ENCODE measurements at places on chromosomes 1 and 21.

DNA sequence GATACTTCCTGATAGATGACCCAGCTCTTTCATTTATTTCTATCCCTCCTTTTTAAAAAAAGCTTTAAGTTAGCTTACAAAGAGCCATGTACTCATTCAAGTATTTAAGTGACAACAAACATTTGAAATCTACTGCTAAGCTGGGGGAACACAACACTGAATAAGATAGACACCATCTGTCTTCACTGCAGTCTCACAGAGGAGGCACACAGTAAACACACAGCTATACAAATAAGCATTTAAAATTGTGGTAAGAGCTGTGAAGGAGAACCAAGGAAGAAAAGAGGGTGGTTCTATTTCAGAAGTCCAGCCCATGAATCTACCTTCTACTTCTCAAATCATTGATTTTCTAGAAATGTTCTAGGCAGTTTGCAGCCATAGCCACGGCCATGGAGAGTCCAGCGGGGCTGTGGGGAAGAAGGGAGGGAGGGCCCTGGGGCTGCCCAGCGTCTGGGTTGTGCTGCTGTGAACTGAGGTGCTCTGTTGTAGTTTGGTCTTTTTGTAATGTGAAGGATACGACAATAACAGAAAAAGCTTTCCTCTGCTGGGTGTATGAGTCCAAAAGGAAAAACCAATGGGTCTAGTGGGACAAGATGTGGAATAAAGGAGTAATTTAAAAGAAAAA, 28.2 kb downstream of the PRDM2 start:
- DNase-seq = no peak

- DNase-seq = no peak
Observed at GRCh38 chr1:74083128-74083527, 114.8 kb downstream of the LRRIQ3 start.

DNA sequence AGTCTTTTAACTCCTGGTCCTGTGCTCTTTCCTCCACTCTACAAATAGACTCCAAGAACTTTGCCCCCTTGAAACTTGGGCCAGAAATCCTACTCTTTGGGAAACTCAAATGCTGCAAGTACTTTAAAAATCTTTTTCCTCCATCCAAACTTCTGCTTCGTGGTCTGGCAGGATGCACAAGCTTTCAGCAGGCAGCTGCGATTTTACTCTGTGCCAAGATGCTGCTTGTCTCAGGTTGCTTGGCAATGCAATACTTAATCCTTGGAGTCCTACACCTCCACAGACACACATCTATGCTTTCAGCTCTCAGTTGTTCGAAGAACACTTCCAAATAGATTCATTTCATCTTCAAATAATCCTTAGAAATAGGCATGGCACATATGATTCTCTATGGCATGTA, 435.3 kb upstream of the USP24 start:
- no peak for DNase-seq

GRCh38 chr1:154208677-154209388, 2.7 kb upstream of the CFAP141 start:
- no peak for DNase-seq

DNA sequence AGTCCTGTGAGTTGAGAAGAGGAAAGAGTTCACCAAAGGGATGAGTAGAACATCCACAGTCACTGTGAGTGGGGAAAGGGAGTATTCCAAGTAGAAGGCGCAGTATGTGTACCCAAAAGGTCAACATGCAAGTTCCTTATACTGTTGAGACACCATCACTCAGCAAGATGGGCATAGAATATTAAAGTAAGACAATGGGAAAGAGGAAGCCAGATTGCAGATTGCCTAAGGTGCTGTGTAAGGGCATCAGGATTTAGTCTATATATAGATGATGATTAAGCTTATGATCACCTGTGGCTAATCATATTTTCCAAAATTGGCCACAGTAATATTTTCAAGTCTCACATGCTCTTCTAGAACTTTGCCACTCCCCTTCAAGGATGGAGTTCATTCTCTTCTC, 120.1 kb upstream of the CAMK1G start:
- DNase-seq = no peak

DNA sequence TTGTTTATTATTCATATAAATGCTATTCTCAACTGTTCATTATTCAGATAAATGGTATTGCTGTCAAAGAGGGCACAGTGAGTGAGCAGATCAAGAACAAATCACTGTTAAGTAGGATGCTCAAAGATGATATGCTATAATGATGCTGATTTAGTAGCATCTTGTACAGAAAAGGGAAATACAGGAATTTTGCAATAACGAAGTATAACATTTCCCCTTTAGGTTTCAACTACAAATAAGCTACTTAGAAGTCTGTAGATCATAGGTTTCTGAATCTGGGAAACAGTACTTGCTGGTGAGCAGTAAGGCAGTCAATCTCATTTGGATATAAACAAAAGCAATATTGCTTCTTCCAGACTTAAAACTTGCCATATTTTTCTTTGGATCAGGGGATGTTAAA, 27.3 kb upstream of the RCOR3 start:
- DNase-seq = no peak

DNA sequence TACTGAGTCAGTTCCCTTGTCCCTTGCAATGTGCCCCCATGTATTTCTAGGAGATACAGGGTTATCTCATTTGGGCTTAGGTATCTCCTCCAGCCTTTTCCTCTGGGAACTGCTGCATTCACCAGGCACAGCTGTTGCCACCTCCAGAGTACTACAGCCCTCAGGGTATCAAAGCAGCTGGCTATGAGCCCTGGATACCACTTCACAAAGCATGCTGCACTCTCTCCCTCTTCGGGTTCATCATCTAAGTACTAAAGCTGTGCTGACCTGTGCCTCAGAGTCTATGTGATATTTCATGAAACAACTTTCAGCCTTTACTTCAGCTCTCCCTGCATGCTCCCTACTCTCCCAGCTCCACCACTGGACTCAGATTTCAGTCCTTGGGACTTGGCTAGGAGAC, 62.3 kb downstream of the CCDC185 start:
- no peak for DNase-seq

GRCh38 chr1:39631361-39632322, 7.8 kb downstream of the HEYL start:
- no peak for DNase-seq

- no peak for DNase-seq
Observed at GRCh38 chr1:17563494-17564281, 24.2 kb downstream of the ARHGEF10L start.

GRCh38 chr1:245873883-245874671, 633.0 kb downstream of the SMYD3 start:
- no peak for DNase-seq

DNA sequence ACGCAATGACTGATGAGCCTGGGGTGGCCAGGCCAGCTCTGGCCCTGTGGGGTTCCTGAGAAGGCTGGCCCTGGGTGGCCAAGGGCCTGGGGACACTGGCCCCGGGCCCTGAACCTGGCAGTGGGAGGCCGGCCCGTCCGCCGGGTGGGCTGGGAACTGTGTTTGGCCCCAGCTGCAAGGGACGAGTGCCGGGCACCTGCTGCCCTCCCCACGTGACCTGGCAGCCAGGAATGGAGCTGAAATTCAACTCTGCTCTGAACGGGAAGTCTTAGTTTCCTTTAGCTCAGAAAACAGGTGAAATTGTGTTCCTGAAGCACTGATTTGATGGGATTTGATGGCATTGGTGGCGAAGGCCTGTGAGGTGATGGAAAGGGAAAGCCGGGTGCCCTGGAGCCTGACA, 8.2 kb upstream of the TTLL10 start:
- no peak for DNase-seq

- DNase-seq = no peak
Observed at GRCh38 chr1:198850196-198850595, 211.4 kb downstream of the PTPRC start.

GRCh38 chr1:226702957-226703831, 35.9 kb downstream of the ITPKB start:
- DNase-seq = peak; percentile 77

GRCh38 chr21:44817506-44817880, 369 bp downstream of the SUMO3 start:
- DNase-seq = peak; percentile 86

DNA sequence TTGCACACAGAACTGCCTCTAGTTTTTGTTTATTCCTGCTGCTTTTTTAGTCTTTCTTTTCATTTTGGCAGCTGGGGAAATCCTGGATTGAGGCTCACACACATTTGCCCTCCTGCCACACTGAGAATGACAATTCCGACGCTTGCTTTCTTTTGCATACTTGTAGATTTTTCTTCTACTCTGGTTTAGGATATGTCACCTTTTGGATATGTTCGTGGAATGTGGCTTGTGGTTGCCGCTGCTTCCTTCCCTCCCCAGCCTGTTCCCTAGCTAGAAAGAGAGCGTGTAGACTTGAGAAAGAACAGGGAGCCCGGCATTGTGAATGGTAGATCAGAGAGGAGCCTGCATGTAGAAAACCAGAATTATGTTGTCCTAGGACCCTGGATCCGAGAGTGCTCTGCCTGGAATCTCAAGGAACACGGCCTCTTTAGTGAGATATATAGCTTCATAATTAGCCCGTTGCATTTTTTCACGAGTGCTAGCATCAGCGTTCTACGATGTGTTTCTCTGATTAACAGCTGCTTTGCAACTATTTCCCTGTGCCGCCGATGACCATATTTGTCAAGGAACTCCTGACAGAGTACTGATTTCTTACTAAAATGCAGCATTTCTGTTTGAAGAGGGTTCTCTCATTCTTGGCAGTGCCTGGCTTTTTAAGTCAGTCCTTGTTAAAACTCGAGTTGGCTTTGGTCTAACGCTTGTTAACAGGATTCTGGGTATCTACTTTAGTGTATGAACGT, 56.2 kb downstream of the PEX14 start:
- no peak for DNase-seq

DNA sequence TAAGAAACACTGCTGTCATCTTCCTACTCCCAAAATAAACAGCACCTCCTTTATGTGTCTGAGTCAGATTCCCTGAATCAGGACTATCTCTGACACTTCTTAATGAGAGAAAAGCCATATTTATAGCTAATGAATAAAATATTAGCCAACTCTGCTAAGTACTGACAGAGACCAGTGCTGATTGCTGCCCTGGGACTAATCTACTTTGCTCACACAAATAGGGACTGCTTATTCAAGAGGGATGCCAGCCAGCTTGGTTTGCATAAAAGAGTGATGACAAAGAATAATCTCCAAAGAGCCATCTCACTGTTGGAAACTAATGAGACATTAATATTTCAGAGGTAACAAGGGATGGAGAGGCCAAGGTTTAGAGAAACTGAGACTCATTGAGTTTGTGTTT, 36.4 kb downstream of the FYB2 start:
- no peak for DNase-seq

DNA sequence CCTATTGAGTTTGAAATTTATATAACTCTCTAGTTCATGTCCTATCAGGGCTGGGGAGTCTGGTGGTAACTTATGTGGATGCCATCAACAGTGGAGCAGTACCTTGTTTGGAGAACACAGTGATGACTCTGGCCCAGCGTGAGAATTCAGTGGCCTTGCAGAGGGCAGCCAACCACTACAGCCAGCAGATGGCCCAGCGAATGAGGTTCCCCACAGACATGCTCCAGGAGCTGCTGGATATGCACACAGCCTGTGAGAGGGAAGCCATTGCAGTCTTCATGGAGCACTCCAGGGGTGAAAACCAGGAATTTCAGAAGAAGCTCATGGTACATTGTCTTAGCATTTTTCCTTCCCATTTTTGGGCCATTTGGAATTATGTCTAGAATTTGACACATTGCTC, 32.0 kb upstream of the GBP6 start:
- DNase-seq = no peak

- DNase-seq = no peak
Observed at GRCh38 chr21:46507562-46507961, 48.9 kb downstream of the DIP2A start.

- no peak for DNase-seq
Observed at GRCh38 chr1:209870151-209870831, 42.5 kb downstream of the UTP25 start.

DNA sequence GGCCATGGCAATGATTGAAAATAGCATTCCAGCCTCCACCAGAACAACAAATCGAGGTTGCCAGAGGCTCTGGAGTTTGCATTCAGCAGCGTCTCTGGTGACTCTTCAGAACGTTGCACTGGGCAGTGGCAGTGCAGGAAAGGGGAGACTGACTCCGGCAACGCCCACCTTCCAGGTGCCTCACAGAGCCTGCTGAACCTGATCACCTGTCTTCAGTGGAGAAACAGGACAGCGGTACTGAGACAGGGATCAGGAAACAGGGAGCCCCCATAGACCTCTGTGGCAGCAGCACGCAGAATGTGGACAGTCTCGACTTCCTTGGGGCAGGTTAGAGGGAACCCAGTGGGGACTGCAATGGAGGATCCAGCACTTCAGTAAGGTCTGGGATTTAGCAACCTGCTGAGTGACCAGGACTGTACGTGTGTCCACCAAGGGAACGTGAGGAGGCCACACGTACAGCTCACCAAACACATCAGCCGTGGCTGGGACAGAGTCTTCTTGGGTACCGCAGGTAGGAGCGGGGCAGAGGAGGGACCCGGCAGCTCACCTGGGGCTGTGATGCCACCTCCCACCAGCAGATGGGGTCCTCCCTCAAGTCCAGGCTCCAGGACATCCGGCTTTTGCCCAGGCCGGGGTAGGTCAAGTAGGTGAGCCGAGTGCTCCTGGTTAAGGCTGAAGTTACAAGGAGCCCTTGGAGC, 128.6 kb downstream of the PRDM2 start:
- no peak for DNase-seq

DNA sequence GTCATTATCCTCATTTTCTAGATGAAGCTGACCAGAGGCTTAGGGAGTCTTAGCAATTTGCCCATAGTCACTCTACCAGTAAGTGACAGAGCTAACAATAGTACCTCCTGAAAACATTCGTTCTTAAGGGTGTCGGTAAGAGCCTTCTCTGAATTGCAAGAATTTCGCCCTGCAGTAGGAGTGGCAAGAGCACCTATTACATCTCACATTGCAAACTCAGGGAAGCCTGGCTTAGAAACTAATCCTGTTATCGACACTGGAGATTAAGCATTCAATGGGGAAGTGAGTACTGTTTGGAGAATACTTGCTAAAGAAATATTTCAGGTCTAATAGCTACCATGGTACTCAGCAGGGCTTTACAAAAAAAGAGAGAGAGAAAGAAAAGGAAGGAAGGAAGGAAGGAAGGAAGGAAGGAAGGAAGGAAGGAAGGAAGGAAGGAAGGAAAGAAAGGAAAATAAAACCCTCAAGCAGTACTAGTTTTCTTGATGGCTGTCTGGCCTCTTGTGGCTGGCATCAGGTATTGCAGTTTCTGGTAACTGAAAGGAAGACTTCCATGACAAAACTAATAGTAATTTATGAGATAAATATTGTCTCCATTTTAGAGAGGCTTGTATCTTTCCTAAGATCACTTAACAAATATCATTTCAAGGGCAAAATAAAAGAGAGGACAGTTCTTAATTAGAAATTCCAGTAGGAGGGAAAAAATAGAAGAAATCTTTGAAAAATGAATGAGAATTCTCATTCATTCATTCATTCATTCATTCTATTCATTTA, 10.4 kb downstream of the C1orf226 start:
- DNase-seq = no peak

GRCh38 chr1:2639607-2640521, 7.0 kb upstream of the MMEL1 start:
- DNase-seq = no peak

DNA sequence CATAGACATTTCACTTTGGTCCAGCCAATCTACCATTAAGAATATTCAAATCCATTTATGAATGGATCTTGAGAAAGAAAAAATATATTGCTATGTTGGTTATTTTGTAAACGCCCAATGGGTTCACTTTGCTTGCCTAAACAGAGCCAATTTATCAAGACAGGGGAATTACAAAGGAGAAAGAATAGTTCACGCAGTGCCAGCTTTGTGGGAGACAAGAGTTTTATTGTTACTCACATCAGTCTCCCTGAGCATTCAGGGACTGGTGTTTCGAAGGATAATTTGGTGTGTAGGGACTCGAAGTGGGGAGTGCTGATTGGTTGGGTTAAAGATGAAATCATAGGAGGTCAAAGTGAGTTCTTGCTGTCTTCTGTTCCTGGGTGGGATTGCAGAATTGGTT, 135.3 kb downstream of the GABPA start:
- no peak for DNase-seq
